LoVo (cell line): ENCODE measurements at places on chromosomes 11 and 22.

- no peak for DNase-seq
These were observed 22.8 kb downstream of the SYN3 start for GRCh38 chr22:33035272-33035863.

DNA sequence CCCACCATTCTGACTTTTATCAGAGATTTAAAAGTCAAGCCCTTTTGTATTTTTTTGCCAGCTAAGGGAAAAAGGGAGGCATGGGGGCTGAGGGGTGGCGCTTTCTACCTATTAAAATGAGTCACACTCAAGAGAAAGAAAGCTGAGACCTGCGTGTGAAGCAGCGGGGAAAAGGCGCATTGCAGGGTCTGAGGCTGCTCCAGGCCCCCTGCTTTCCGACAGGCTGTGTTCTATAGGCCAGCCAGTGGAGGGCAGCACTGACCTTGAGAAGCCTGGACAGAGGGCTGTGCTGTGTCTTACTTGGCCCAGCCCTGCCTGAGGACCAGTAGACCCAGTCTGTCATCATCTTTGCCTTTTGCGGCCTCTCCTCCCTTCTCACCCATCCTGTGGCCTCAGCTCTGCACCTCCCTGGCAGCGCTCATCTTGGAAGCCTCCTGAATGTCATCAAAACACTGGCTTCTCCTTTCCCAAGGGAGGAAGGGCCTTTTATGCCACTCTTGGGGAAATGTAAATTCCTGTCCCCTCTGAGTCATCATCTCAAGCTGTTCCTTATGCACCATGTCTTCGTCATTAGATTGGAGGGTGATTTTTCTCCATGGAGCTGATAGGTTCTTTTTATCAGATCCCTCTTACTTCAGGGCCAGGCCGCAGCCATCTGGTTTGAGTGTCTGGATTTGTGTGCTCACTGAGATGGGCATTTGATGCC lies 12.6 kb upstream of the MAPK8IP1 start:
- DNase-seq = no peak

GRCh38 chr11:118163494-118163893 lies 10.9 kb upstream of the SCN4B start:
- DNase-seq = no peak

- DNase-seq = no peak
These were observed 1027.7 kb upstream of the CCDC90B start for GRCh38 chr11:84313830-84314359.

DNA sequence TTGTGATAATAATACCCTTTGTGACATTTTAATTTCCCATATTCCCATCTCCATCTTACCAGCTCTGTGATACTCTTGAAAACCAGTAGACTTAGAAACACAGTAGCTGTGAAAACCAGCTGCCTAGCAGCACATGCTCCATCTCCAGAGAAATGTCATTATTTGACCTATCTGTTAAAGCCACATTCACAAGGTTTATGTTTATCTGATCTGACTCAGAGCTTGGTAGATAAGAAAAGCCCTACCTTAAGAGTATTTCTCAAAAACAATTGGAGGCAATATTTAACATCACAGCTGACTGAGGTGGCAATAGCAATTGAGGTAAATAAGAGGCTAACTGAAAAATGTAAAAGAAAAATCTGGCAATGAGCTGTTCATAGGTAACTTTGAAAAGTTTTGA lies 8.1 kb upstream of the ANO3 start:
- no peak for DNase-seq

DNA sequence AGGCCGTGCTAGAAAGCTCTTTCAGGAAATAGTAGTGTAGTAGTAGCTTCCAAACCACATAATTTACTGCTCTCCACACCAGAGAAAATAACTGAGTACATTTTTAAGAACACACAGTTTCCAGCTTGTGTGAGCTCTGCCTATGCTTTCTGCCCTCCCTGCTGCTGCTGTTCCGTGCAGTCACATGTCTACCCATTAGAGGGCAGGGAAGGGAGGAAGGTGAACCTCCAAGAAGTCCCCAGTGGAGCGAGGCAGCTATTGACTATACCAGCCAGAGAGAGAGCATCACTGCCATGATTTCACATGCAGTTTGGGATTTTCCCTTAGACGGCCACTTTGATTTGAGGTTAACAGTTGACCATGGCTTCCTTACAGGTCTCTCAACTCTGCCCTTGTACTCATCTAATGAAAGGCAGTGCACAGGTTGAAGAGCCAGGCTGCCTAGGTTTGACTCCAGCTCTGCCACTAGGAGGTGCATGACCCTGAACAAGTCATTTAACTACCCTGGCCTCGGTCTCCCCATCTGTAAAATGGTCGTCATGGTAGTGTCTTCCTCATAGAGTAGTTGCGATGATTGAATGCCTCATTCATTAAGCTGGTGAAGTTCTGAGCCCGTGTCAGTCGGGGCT lies 19.7 kb upstream of the CTTN start:
- no peak for DNase-seq

DNA sequence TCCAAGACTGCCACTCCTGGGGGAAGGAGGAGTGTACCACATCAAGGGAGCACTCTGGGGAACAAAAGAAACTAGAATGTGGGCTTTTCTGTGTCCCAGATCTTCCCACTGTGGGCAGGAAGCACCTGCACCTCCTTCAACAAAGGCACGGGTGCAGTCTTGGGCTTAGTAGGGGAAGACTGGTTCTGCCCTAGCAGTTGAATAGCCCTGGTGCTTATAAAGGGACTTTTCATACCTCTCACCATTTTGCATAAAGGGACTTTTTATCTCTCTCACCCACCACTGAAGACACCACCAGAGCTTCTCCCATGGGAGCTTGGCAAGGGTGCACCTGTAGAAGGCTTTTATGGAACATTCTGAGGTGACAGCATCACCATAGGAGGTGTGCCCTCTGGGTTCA lies 65.8 kb upstream of the MS4A8 start:
- no peak for DNase-seq

DNA sequence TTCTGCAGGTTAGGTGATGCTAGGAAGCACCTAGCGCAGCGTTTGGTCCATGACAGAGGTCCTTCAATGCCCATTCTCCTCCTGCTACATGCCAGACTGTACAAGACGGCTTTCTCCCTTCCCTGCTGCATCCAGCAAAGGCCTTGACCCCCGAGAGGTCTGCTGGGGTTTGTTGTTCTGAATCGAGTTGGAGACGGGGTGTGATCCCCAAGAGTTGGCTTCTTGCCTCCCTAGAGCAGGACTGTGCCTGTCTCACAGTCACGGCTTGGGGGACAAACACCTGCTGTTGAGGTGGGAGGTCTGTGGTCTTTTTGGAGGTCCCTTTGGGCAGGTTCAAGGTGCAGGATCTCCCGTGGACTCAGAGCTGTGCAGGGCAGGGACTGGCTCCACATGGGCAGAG lies 352.3 kb upstream of the B3GAT1 start:
- DNase-seq = no peak

DNA sequence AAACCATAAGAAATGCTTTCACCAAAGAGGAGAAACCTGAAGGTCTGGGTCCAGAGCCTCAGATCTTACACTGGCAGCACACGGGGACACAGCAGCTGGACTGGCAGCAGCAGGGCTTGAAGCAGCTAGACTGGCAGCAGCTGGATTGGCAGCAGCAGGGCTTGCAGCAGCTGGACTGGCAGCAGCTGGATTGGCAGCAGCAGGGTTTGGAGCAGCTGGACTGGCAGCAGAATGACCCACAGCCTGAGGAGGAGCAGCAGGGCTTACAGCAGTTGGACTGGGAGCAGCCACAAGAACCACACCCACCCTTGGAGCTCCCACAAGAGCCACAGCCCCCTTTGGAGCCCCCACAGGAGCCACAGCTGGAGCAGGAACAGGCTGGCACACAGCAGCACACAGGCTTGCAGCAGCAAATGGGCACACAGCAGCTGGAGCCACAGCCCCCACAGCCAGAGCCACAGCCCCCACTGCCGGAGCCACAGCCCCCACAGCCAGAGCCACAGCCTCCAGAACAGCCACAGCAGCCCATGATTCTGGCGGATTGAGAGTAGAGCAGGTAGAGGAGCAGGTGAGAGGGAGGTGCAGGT lies at the start of gene KRTAP5-11:
Gene KRTAP5-11, minus strand, starts transcription at position 567 of the 587 bp plus-strand sequence. Its CDS starts 38 bp downstream, at position 529.
- DNase-seq = no peak

DNA sequence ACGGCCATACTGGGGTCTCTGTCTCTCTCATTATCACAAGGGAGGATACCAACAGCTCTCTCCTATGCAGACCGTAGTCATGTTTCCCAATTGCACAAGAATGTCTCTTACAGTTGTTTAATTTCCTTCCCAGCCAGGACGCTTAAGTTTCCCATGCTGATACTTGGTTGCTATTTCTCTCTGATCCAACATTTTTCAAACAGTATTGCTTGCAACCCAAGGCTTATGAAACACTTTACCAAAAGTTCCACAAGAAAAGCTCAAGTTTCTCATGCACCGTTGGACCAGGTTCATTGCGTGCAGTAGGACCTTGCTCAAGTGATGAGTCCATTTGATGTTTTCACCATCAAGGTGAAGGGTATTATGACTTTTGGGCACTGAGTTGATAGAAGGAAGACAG lies 46.6 kb downstream of the GGTLC2 start:
- no peak for DNase-seq
